ENCODE measurements at places on chromosomes 2 and 18.

DNA sequence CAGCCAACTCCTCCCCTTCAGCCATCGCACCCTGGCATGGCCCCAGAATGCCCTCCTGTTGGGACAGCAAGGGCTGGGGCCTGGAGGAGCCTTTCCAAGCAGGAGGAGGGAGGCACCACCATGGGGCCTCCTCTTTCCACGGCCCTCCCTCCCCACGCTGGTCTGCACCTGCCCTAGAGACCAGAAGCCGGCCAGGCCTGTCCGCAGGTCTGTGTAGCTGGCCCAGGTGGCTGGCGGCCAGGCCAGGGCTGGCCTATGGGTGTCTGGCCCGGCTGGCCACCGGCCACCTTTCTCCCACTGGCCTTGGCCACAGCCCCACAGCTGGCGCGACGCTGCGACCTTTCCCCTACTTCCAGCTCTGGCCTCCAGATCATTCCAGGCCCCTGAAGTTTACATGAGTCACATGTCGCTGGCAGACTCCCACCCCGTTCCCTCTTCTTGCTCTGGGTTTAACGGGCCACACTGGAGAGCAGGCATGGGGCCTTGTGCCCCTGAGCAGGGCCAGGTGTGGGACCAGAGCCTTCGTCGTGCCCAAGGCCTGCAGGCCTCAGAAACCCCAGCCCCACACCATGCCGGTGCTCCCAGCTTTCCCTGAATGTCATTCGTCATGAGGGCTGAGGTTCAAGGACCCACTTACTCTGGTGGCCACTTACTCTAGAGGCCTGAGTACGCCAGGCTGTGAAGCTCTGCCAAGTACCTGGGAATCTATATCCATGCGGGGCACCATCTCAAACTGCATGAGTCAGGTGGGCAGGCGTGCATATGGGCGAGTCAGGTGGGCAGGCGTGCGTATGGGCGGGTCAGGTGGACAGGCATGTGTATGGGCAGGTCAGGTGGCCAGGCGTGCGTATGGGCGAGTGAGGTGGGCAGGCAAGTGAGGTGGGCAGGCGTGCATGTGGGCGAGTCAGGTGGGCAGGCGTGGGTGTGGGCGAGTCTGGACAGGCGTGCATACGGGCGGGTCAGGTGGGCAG lies 33.3 kb upstream of the KLF11 start:
- DNase-seq: peak; percentile 95

GRCh38 chr2:26772064-26773001 lies 8.2 kb downstream of the SLC35F6 start:
- peak; percentile 94 for DNase-seq

- no peak for DNase-seq
Measured at GRCh38 chr2:42908518-42909200, 116.3 kb upstream of the HAAO start.

DNA sequence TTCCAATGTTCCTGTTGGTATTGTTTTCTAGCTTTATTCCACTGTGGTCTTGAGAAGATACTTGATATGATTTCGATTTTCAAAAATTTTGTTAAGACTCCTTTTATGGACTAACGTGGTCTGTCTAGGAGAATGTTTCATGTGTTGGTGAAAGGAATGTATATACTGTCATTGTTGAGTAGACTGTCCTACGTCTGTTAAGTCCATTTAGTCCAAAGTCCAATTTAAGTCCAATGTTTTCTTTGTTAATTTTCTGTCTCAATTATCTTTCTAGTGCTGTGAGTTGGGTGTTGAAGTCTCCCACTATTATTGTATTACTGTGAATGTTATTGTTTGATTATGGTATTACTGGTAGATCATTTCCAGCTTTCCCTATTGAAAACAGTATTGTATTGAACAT lies 55.8 kb upstream of the TTC27 start:
- no peak for DNase-seq

DNA sequence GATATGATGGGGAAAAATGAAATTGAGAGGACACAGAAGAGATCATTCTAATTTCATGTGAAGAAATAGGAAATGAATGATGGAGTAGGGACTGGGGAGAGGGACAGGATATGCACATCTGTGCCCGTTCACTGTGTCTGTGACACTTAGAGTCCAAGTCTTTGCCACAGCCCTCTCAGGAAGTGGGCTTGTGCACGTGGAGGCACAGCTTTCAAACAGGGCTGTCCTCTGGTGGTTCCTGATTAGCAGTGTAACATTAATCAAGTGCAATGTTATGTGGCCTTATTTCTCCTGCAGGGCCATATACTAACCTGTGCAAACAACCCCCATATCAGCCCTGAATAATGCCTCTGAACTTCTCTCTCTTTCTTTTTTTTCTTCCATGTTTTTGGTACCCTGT lies 312.2 kb upstream of the FAM98A start:
- no peak for DNase-seq

GRCh38 chr2:176325732-176326131 lies 56.5 kb downstream of the MTX2 start:
- DNase-seq: no peak

DNA sequence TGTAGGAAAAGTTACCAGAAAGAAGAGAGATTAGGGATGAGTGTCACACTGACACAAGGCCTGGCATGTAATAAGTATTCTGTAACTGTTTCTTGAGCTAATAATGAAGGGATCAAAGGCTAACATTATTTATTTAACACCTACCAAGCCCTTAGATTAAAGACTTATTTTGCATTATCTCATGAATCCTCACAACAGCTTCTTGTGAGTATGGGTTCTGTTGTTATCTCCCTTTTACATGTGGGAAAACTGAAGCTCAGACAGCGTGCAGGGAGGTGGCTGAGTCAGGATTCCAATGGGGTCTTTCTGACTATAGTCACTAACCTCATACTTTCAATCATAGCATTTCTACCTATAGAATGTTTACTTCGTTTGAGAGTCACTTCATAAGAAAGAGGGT lies 79.0 kb upstream of the PROKR1 start:
- no peak for DNase-seq

GRCh38 chr18:47935321-47936055 lies 5.0 kb upstream of the SMAD2 start:
- DNase-seq: no peak

DNA sequence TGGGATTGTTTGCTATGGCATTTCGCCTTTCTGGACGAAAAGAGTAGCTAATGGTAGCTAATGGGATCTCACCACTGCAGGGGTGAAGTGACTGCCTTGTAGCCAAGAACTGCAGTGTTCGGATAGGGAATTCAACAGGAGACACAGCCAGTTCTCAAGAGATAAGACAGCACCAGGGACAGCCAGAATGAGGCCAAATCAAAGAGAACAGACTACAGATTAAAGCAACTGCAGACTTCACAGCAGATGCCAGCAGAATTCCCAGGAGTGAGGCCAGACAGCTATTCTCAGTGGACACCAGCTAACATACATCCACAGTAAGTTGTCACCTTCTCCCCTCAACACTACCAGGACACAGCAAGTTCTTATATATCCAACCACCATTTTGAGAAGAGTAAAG lies 124.0 kb downstream of the PLA2R1 start:
- no peak for DNase-seq

DNA sequence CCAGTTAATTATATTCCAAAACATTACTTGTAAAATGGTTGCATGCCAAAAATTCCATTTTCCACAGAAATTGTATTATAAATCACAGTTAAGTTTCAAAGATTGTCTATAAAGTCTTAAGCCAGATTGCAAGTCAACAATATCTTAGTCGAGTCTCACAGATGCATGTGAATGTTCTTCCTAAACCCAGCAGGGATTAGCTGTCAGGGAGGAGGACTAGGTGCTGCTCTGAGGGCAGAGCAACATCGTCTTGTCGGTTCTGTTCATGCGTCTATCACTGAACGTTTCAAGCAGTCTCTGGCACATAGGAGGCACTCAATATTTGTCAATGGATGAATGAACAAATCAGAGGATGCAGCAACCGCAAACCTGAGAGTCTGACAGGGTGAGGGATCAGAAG lies 27.0 kb downstream of the EPB41L3 start:
- DNase-seq: no peak

- DNase-seq: no peak
Measured at GRCh38 chr2:122634256-122634655, 878.8 kb downstream of the TSN start.

- no peak for DNase-seq
Measured at GRCh38 chr2:158997037-158997790, 28.8 kb downstream of the TANC1 start.

DNA sequence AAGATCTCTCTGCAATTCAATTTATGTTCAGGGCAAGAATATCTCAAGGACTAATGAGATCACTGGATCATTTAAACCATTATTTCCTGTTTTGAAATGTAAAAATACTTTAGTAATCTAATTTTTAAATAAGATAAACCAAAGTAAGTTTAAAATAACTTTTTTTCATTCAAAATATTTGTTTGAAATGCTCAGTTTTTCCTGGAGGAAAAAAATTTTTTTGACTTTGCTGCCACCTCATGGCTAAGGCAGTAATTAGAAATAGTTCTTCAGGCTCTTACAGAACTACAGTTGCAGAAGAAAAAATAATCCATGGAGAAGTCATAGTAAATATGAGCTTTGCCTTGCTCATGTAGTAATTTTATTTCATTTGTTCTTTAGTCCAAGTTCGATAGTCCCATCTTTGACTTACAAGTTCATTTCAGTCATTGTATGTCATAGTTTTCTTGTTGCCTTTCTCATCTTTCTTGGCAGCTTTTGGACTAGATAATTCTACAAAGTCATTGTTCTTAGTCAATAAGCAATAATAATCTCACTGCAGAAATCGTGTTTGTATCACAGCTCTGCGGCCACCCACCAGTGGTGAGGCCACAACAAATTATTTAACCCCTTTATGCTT lies 127.4 kb downstream of the DPP4 start:
- DNase-seq: no peak

DNA sequence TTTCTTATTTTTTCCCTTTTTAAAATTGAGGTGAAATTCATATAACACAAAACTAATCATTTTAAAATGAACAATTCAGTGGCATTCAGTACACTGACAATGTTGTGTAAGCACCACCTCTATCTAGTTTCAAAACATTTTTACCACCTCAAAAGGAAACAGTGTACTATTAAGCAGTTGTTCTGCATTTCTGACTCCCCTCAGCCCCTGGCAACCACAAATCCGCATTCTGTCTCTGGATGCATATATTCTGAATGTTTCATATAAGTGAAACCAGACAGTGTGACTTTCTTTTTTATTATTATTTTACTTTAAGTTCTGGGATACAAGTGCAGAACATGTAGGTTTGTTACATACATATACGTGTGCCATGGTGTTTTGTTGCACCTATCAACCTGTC lies 19.2 kb upstream of the TANK start:
- DNase-seq: no peak

- no peak for DNase-seq
Measured at GRCh38 chr2:191228861-191229260, 16.3 kb upstream of the MYO1B start.

DNA sequence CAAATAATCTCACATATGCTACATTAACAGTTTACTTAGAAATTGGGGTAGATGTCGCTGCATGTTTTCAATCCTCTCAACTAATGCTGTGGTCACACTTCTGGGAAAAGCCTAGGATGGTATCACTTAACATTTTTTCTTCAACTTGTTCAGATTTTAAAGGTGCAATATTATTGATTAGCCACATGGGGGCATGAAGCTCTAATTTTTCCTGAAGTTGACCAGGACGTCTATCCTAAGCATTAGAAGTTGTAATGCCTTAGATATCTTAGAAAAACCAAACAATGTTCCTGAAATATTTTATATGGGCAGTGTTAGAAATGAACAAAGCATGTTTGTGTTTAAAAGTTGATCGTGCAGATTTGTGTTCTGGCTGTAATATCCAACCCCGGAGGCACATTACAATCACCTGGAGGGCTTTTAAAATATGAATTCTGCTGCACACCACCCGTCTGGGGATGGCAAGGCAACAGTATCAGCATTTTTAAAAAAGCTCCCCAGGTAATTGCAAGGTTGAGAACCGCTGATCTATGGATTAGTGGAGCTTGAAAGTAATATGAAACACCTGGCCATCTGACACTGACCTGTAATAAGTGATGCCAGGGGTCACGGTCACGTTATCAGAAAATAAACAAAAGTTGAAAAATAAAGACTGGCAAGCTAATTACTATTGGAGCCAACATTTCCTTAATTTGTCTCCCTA lies 100.5 kb upstream of the LMAN1 start:
- DNase-seq: no peak

DNA sequence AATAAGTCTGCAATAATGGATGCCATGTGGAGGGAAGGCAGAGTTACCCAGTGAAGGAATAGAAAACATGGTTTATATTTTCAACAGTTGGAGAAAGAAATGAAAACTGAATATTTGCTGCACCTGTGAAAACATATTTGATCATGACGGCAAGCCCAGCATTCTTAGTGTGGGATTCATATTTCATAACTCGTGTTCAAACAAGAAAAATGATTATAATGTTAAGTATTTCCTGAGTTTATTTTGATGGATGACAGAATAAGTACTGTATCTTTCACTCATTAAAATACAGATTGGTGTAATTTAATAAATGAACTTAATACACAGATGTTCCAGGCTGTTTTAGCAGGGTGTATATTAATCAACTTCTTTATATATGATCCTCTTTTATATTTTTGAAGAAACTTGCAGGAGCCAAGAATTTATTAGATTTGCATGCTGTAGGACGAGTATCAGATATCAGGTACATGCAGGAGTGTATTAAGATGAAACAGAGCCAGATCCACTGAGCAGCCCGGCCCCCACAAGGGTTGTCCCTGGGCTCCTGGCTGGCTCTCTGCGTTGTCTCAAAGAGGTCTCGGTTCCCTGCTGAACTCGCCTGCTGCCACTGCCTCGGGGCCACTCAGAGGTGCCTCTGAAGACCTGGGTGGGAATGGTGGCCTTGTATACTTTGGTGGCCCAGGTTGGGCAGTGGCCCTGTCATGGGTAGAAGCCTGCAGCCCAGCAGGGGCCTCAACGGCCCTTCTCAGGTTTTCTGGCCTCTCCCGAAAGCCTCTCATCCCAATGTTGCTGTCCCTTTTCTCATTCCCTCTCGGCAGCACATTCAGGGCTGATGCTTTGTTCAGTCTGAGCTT lies 95.0 kb upstream of the LDAH start:
- DNase-seq: no peak

- DNase-seq: no peak
Measured at GRCh38 chr2:177998996-177999395, 73.6 kb downstream of the PDE11A start.

- no peak for DNase-seq
Measured at GRCh38 chr2:86302320-86302719, 35.1 kb downstream of the REEP1 start.

DNA sequence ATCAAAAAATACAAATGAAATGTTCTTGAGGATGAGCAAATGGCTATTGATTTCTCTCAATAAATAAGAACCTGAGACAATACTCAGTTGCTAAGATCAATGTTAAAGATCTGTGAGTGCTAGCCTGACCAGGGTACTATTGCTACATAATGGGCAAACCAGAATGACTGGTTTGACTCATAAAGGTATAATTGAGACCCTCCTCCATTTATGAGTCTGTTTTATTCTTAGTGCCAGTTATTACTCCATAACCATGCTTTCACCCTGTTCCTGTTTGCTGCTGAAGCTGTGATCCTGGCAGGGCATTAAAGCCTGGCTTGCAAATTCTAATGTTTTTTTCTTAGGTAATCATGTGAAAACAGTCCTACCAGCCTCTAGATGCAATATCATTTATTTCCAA lies 56.6 kb upstream of the PPM1B start:
- DNase-seq: no peak

Data from aorta (tissue), 5 donors.